ENCODE measurements at places on chromosomes 16 and 17.

- no peak for DNase-seq
These were observed 71.1 kb upstream of the MED9 start for GRCh38 chr17:17405673-17406072.

DNA sequence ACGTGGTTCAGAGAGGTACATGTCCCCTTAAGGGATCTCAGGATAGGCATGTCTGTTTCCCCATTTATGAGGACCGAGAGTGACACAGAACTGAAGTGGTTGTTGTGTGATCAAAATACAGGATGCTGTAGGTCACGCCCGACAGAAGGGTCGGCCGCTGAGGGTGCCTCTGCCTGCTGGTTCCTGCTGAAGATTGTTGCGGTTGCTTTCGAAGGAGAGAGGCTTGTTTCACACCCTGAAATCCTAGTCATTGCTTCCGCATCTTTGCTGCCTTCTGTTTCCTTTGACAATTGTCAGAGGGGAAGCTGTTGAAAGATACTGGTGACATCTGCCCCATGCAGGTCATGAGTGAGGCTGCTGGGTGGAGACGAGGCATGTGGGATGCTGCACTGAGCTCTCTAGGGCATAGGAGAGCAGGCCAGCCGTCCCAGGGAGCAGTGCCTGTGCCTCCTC is 3.8 kb upstream of the NAT9 start:
- DNase-seq = no peak

- DNase-seq = no peak
These were observed 36.7 kb upstream of the CCL1 start for GRCh38 chr17:34399725-34400124.

DNA sequence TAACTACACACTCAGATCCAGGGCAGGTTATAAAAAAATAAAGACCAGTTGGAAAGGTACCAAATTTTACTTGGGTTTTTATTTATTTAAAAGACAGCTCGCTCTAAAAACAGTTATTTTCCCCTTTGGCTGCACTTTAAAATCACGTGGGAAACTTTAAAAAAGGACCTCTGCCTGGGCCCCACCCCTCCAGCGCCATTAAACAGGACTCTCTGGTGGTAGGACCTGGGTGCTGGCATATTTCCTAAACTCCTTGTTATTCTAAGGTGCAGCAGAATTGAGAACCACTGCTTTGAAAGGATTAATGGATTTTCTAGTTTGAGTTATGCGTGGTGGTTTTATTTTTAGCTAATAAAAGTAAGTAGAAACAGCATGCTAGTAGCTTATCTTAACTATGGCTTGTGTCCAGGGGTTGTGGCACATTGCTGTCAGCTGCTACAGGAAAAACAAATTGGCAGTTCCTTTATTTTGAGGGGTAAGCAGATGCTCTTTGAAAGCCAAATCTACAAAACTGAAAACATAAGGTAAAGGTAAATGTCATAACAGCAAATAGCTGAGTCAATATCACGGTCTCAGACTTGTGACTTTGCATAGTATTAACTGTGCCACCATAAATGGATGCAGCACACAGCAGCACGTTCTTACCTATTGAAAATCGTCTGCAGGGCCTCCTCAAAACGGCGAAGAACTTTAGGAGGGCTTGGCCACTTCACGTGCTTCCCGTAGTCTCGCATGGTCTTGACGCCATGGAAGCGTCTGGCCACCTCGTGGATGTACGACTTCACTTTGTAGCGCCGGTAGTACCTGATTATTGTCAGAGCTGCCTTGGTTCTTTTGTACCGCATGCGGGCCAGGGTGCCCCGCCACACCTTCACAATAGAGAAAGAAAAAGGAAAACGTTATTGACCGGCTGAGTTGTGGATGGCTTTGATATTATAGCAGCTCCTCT is 172.0 kb downstream of the CDK5R1 start:
- no peak for DNase-seq

GRCh38 chr17:78831688-78832540 is 8.7 kb downstream of the USP36 start:
- DNase-seq = no peak

- DNase-seq = no peak
These were observed 102.1 kb downstream of the N4BP1 start for GRCh38 chr16:48507886-48508285.

DNA sequence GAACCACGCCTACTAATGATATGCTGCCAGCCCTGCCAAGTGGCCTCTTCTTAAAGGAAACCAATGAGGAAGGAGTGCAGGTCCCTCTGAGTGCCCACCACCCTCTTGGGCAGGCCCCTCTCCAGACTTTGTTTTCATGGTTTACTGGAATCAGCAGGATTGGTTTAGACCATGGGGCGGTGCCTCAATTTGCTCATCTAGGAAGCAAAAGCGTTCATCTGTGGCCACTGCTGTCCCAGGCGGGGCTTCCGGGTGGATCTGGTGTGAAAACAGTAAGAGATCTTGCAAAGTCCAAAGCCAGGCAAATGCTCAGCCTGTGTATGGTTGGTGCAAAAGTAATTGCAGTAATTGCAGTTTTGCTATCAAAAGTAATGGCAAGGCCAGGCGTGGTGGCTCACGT is 71.3 kb downstream of the AMFR start:
- no peak for DNase-seq

- peak; percentile 22 for DNase-seq
These were observed 246.9 kb upstream of the KCNJ16 start for GRCh38 chr17:69828087-69828486.

DNA sequence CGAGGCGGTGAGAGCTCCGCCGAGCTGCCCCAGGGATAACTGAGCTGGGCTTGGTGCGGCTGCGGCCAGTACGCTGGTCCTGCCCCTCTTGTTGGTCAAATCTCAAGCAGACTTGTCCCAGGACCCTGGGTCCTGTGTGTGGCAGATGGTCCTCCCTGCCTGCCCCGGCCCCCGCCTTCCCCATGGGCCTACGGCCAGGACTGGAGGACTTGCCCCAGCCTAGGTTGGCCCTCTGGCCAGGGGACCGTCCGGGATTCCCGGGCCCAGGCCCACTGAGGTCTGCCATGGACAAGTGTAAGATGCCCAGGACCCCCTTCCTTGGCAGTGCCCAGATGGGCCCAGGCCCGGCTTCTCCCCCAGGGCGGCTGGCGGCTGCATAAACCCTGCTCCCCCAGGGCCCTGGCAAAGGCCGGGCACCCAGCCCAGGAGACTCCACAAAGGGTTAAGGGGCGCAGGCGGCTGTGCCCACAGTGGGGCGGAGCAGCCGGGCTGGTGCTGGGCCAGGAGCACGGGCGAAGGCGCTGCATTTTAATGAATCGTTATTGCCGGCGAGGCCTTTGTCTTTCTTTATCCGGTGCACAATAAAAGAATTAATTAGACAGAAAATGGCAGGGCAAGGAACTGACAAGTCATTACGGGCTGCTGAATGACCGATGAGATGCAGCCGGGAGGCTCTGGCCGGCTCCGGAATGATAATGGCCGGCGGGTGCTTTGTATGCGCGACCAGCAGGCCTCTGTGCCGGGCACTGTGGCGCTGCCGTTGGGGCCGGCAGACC is 9.1 kb downstream of the SOX8 start:
- no peak for DNase-seq

GRCh38 chr17:42720996-42721583 is 23.8 kb downstream of the EZH1 start:
- peak; percentile 83 for DNase-seq

DNA sequence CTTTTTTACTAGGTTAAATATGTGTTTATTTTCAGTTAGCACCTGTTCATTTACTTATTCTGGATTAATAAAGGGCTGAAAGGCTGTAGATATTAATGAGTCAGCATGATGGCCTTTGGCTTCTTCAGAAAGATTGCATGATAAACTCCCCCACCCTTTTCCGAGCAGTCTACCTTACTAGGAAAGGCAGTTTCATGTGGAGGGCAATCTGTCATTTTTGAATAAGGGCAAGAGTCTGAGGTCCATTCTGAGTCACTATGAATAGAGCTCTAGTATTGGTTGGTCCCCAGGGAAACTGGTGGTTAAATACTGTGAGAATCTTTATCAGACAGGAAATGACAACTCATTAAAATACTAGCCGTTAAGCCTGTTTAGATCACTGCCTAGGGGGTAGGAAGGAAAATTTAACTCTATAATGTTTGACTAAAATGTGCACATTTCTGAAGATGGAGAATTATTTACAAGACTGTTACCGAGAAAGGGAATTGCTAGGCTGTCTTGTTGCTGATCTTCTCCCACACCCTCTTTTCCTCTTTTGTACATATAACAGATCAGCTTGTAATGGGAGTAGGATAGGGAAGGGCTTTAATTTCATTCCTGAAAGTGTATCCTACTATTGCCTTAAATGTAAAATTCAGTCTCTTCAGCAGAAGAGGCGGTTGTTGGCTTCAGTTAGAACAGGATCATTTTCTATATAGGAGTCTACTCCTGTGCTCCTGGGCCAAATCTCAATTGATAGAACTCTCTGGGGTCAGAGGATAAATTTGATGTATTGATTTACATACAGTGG is 63.3 kb downstream of the TUBD1 start:
- DNase-seq = peak; percentile 99

- DNase-seq = no peak
These were observed 6.5 kb downstream of the SPNS2 start for GRCh38 chr17:4505187-4505586.

- DNase-seq = peak; percentile 33
These were observed 1.4 kb downstream of the THUMPD1 start for GRCh38 chr16:20740007-20740883.

- DNase-seq = no peak
These were observed 7.3 kb downstream of the CASKIN2 start for GRCh38 chr17:75507733-75508719.

DNA sequence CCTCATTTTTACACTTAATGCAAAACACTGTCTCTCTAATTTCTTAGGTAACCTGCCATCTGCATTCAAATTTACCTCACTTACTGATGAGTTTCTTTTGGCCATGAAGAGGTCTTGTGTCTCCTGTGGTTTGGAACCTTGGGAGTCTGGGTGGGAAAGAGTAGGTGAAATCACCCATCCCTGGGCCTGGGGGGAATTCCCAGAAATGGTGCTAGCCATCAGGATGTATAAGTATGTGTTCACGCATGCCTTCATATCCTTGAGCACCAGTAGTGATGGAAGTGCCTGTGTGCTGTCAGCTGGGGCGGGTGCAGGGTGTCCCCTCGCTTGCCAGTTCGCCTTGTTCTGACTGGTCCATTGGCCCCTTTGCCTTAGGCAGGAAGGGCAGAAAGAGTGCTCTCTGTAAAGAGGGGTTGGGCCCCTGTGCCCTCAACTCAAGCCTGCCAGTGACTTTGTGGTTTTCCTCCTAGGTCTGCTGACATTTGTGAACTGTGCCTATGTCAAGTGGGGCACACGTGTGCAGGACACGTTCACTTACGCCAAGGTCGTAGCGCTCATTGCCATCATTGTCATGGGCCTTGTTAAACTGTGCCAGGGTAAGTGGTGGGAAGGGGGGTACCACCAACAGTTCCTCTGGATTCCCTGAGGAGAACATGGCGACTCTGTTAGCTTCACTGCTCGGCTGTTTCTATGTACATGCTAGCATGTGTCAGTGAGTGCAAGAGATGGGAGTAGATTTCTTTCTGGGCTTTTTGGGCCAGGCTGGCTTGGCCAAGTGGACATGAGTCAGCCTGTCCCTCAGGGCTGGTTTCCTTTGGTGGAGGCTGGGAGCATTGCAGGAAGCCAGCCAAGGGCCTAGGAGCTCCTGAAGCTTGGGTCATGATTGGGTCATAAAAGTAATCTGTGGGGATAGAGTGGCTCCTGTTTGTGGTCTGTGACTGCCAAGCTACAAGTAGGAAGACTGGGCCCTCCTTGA is 23.2 kb downstream of the SLC7A6OS start:
- DNase-seq = peak; percentile 93

DNA sequence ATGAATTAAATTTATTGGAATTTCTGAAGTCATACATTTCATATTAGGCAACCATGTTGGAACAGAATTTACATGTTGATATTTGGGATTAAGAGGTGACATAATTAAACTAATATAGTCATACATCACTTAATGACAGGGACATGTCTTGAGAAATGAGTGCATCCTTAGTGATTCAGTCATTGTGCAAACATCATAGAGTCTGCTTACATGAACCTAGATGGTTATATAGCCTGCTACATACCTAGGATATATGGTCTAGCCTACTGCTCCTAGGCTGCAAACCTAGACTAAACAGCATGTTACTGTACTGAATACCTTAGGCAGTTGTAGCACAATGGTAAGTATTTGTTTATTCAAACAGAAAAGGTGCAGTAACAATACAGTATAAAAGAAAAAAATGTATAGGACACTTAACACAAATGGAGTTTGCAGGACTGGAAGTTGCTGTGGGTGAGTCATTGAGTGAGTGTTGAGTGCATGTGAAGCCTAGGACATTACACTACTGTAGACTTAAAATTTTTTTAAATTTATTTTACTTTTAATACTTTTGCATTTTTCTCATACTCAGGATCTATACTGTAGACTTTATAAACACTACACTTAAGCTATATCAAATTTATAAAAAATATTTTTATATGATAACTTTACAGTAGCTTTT is 85.6 kb downstream of the OMG start:
- no peak for DNase-seq

DNA sequence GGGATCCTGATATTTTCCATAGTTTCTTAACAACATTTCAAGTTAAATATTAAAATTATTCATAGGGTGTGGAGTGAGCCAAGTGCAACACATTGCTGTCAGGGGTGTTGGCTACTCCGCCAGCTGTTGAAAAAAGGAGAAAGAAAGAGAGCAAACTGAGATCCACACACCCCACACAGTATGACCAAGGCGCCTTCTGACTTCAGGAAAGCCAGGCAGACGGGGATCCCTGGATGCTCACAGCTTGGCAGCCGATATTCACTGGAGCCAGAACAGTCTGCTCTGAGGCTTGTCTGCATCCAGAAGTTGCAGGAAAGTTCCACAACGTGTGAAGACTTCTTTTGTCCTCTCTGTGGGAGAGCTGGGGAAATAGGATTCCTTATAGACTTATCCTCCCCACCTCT is 9.3 kb downstream of the CHD9NB start:
- peak; percentile 44 for DNase-seq

DNA sequence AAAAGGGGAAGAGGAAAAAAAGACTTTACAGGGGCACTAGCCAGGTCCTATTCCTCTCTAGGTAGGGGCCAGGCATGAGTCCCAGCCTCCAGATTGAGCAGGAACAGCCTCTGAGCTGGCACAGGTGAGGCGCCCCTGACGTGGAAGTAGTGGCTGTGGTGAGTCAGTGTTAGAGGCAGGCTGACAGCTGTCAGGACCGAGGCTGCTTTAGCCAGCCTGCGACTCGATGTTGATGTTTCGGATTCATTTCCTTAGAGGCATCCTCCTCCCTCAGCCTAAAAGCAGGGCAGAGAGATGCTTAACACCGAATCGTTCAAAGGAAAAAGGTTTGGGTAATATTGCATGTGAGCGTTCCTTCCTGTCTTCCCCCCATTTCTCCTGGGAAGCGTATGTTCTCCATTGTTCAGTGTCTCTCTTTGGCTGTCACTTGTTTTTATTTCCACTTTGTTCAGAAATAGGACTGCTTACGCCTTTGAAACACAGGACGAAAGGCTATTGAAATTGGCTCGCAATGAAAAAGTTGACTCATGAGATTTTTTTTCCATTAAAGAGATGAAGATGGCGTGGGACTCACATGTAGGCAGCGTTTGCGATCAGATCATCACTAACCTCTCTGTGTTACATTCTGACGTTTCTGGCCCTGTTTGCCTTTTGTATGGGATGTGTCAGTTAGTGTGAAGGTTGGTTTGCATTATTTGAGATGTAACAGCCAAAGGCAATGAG is 1.3 kb downstream of the KIAA0513 start:
- DNase-seq = no peak

GRCh38 chr17:63381101-63381729 is 64.9 kb downstream of the CYB561 start:
- no peak for DNase-seq
